ENCODE measurements at places on chromosomes 16 and 17.

GRCh38 chr16:79328402-79329165, 272.0 kb downstream of the MAF start:
- DNase-seq, result no peak

DNA sequence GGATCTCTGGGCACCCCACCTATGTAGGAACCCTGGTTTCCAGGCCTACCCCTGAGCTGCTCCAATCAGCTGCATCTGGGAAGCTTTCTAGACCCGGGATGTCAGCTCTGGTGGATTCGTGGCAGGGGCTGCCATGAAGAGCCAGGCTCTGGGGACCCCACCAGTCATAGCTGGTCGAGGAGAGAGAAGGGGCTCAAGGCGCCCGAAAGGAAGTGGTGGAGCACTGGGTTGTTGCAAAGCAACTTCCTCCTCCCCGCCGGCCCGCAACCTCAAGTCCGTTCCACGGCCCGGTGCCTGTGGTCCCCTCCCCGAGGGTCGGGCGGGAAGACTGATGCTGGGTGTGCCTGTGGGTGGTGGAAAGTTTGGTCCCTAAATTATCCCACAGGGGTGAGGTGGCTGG, 10.2 kb downstream of the TBKBP1 start:
- no peak for DNase-seq

GRCh38 chr17:72602517-72603419, 481.9 kb downstream of the SOX9 start:
- DNase-seq, result peak; percentile 82

GRCh38 chr16:50169555-50170096, 16.5 kb downstream of the TENT4B start:
- DNase-seq, result no peak

GRCh38 chr17:66564992-66565465, 262.6 kb downstream of the PRKCA start:
- no peak for DNase-seq

- no peak for DNase-seq
Observed at GRCh38 chr17:42178817-42179216, 2.1 kb downstream of the KCNH4 start.

DNA sequence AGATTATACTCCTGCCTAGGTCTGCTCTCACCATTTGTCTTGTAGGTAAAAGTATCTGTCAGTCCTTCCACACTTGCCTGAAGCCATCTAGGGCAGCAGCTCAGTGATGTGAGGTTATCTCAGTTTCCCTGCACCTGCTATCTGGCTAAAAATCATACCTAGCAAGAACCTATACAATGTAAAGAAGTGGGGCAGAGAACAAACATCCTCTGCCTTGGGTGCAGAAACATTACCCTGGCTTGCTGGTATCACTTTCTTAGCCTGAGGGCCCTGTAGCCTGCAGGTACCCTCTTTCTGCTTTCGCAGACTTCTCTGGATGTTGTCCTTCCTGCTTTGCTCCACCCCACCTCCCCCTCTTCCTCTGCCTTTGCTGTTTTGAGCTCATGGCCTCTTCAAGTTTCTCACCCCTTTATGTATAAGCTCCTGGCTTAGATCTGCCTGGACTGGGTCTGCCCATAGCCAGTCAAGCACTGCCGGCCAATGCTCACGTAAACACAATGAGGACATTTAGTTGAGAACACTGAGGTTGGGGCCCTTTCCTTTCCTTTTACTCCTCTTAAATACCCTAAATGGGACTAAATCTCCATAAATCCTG, 8.7 kb upstream of the SDK2 start:
- no peak for DNase-seq

DNA sequence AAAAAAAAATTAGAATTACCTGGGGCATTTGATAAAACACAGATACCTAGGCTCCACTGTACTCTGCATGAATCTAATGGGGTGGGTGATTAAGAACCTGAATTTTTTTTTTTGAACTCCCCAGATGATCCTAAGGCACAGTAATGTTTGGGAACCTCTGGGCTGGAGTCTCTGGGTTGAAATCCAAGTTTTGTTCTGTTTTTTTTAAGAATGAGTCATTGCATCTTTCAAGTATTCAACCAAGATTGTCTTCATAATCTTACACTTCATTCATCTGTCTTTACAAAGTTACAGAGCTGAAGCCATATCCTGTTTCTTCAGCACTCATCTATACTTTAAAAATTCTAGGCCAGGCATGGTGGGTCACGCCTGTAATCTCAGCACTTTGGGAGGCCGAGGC, 52.6 kb downstream of the PIGL start:
- peak; percentile 14 for DNase-seq

DNA sequence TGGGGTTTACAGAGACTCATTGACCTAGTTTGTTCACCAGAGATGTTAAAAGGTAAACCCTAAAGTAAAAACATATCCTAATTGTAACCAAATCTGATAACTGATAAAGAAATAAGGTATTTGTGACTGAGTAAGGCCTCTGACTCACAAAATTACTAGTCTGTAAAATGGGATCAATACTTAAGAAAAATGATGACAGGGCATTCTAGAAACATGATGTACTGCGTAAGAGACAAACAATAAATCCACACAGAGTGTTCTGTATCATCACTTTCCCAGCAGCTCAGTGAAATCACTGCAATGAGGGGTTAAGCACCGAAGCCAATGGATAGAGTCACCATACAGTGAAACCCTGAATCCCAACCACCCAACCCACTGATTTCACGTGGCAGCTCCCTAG, 91.5 kb downstream of the VPS53 start:
- DNase-seq, result no peak

- no peak for DNase-seq
Observed at GRCh38 chr17:27747462-27748359, 52.6 kb downstream of the NOS2 start.

DNA sequence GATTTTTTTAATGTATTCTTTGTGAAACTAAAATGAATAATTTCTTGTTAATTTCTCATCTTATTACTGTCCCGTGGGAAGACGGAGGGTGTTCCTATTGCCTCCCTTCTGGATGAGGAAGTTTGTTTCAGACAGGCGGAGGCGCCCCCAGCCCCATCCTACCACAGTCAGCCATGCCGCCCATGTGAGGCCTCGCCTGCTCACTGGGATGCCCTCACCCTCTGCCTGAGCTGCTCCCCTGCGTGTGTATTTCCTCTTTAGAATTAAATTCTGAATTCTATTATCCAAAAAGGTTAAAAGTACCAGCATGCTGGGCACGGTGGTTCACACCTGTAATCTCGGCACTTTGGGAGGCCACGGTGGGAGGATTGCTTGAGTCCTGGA, 14.0 kb downstream of the KCTD2 start:
- no peak for DNase-seq

DNA sequence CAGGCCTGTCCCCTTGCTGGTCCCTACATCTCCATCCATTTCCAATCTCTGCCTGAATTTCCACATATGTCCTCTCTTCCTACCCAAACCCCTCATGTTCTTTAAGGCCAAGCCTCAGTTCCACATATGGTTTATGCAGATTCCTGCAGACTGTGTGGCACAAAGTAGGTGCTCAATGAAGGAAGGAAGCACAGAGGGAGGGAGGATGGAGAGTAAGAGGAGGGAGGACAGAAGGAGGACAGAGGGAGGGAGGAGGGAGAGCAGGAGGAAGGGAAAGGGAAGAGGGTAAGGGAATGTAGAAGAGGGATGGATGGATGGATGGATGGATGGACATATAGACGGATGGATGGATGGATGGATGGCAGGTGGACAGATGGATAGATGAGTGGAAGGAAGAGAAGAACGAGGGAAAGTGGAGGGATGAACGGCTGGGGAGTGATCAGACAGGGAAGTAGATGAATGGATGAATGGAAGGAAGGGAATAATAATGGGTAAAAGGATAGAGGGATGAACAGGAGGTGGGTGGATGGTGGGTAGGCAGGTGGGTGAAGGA, 7.7 kb upstream of the KRT14 start:
- DNase-seq, result no peak

GRCh38 chr16:46857368-46857945, 26.5 kb upstream of the C16orf87 start:
- DNase-seq, result peak; percentile 43

DNA sequence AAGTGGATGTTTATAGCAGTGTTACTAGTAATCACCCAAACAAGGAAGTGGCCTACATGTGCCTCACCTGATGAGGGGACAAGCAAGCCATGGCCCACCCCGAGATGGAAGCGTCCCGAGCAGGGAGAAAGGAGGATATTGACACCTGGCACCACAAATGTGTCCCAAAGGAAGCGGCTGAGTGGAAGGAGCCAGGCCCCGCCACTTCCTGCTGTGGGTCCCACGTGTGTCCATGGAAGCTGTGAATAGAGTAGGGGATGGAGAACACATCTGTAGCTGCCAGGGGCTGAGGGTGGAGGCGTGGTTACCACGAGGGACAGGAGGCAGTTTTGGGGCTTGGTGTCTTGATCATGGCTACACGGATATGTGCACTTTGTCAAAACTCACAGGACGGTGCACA, 49.2 kb downstream of the KCNJ12 start:
- DNase-seq, result no peak

GRCh38 chr16:25013751-25014499, 1.2 kb downstream of the ARHGAP17 start:
- DNase-seq, result no peak

DNA sequence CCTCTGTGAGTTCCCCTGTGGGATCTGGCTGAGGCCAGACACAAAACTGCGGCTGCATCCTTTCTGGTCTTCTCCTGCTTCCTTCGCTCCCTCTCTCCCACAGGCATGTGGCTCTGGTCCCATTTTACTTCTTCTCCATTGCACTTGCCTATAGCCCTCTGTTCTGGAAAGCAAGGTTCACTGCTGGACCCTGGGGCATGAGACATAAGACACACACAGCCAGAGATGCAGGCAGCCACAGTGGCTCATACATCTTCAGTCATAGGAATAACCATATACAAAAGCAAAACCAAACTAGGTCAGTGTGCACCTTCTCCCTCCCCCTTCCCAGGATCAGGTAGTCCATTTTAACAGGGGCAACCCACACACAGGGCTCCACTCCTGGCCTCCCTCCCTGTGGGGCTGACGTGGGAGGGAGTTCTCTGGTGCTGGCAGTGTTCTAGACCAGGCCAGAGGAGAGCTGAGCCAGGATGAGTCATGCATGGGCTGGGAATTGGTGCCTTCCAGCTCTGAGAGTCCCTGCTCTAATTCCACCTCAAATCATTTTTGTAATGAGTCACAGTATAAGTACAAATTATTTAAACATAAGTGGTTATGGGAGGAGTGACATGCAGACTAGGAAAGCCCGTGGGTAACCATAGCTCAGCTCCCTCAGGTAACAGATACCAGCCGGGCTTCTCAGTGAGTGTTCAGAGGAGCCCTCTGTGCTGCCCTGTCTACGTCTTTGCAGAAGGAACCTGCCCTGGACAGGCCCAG, 58.0 kb downstream of the ASIC2 start:
- peak; percentile 90 for DNase-seq

DNA sequence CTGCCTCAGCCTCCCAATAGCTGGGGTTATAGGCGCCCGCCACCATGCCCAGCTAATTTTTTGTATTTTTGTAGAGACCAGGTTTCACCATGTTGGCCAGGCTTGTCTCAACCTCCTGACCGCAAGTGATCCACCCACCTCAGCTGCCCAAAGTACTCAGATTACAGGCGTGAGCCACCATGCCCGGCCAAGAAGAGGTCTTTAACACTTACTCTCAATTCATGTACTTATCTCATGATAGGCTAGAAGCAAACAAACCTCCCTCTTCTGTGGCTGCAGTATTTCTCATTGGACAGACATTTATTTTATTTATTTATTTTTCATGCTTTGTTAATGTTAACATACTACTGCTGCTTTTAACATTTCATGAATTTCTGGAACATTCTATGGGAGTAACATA, 7.0 kb upstream of the NT5C start:
- no peak for DNase-seq

- DNase-seq, result peak; percentile 90
Observed at GRCh38 chr17:38464723-38465390, 36.6 kb downstream of the ARHGAP23 start.

- no peak for DNase-seq
Observed at GRCh38 chr16:90078579-90078895, 1.4 kb upstream of the PRDM7 start.

DNA sequence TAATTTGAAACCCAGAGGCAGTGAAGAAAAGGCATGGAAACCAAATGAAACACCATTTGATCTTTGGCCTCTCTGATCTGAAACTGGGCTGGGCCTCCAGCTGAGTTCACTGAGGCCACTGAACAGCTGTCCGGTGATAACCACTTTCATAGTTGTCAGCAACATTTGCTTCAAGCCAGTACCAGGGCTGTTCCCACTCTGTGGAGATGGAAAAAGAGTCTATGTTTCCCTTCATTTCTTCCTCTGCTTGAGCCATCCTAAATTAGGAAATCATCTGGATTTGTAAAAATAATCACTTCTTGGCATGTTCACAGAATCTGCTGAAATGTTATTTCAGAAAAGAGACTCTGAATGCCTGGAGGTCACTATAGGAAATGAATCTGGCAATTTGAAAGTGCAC, 119.3 kb downstream of the STX8 start:
- no peak for DNase-seq

- DNase-seq, result no peak
Observed at GRCh38 chr17:64007838-64008282, 9.7 kb downstream of the PRR29 start.
